Retinal pigment epithelial cell (primary cell): ENCODE measurements at places on chromosomes 4 and X.

- no peak for DNase-seq
Observed at GRCh38 chr4:15765391-15765790, 12.7 kb upstream of the CD38 start.

DNA sequence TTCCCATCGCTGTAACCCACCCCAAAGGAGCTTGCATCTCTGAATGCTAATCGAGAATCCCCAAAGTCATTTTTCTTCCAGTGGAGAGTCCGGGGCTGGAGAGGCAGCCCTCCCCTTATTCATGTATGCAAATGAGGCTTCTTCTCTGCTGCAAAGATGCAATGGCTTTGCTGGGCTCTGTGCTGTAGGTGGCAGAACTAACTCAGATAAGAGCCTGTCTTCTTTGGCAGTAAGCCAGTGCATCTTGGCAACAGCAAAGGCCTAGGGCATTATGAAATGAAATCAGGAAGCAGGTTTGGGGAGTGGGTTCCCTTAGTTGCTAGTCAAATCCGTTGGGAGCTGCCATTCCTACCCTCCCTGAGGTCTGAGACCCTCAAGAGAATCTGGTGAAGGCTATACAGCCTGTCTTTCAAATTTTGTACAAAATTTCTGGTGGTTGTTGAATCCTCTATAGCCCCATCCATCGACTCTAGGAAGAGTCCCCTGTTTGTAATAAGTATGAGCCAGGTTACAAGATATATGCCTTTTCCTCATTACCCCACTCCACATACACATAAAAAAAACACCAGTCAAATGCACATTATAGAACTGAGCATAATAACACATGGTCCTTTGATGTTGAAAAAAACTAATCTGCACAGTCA, 290.6 kb upstream of the TAPT1 start:
- no peak for DNase-seq

DNA sequence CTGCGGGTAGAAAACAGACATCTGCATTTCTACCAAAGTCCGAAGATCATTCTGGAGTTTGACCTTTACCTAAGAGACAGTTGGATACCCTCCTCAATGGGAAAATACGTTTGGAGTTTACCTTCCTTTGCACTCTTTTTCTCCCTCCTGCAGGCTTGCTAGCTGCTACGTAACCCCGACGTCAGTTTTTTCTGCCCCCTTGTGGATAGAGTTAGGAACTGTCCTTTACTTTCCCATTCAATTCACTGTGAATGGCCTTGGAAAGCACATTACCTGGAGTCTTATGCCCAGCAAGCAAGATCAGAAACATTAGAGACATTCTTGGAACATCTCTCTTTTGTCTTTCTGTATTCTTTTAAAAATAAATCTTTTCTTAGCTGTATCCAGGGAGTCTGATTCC, 250.7 kb downstream of the NAP1L3 start:
- DNase-seq = no peak

DNA sequence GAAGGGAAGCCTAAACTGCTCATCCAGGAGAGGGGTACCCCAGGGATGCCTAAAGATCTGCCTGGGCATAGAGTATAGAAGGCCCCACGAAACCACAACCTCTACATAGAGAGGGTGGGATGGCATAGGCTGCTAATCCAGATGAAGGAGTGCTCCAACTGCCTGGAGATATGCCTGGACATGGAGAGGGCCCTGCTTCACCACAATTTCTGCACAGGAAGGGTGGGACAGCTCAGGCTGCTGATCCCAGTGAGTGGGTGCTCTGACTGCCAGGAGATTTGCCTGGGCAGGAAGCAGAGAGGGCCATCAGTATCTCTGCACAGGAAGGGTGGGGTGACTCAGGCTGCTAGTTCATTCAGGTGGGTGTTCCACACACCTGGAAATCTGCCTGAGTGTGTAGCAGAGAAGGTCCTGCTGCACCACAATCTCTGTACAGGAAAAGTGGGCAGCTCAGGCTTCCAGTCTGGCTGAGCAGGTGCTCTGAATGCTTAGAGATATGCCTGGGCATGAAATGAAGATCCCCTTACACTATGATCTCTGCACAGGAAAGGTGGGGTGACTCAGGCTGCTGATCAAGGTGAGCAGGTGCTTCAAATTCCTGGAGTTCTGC, 61.1 kb downstream of the ZNF518B start:
- DNase-seq = no peak

GRCh38 chr4:146054676-146055075, 116.1 kb upstream of the ZNF827 start:
- DNase-seq = no peak

GRCh38 chr4:185222598-185222997, 13.2 kb downstream of the SNX25 start:
- no peak for DNase-seq

- no peak for DNase-seq
Observed at GRCh38 chrX:18951032-18951431, 32.9 kb downstream of the PHKA2 start.

DNA sequence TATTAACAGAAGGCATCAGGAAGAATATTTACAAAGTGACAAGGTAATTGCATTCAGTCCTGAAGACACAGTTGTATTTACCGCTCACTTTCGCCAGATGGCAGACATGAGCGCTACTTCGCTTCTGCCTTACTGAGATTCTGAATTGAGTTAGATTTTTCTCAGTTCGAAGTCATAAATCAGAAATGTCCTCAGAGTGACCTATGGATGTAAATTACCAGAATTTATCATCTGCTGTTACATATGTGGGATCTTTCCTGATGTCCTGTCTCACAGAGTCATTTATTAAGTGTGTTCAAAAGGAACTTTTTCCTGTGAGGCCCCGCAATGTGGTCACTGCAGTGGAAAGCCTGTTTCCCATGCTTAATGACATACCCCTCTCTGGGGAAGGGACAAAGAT, 97.3 kb upstream of the DCLK2 start:
- DNase-seq = no peak

DNA sequence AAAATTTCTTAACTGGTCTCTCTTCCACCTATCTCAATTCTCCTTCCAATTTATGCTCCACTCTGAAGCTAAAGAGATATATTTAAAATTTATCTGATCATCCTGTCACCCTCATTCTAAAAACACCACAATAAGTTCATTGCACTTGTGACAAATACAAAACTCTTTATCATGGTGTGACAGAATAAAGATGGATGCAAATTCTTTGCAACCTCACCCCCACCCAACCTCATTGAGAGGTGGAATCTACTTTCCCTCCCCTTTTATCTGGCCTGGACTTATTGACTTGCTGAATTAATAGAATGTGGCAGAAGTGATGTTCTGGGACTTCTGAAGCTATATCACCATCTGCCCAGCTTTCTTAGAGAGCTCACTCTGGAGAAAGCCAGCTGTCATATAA, 46.5 kb downstream of the IDS start:
- no peak for DNase-seq

- no peak for DNase-seq
Observed at GRCh38 chr4:30116401-30116800, 603.8 kb upstream of the PCDH7 start.

- no peak for DNase-seq
Observed at GRCh38 chr4:76280488-76281441, 25.8 kb upstream of the STBD1 start.

- no peak for DNase-seq
Observed at GRCh38 chr4:41644915-41645295, 103.6 kb downstream of the PHOX2B start.

DNA sequence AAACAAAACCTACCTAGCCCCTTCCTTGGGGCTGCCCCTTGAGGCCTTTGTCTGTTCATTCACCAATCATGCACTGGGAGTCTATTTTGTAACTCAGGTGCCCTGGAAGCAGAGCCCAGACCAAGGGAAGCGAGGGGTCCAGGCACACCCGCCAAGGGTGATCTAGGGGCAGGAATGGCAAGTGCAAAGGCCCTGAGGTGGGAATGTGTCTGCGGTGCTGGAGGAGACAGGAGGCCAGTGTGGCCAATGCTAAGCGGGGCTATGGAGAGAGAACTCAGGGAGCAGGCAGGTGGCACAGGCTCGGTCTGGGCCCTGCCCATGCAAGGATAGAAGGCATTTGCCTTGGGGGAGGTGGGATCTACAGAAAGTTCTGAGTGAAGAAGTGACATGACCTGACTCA, 3.5 kb upstream of the SH3BP2 start:
- no peak for DNase-seq

DNA sequence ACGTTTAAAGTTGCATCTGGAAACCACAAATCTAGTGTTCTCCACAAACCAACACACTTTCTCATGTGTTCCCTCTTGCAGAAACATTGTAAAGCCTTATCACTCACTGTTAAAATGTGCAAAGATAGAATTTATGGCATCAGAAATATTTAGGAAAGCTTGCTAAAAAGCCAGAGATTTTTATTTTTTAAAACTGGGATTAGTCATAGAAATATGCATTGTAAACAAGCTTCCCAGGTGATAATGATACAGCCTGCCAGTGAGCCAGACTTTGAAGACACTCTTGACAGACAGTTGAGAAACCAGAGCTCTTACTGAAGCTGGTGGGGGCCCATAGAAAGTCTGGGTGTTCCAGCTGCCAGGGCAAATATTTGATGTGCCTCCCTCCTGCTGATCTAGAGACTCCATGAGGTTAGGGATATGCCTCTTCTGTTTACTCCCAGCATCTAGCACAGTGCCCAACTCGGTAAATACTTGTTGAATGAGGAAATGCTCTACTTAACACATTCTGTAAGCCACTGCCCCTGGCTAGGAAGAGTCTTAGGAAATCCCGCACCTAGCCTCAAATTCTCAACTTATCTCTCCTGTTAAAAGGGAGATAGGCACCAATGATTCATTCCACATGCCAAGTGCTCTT, 179.0 kb upstream of the RASGEF1B start:
- no peak for DNase-seq

- DNase-seq = no peak
Observed at GRCh38 chrX:109958266-109958665, 44.6 kb upstream of the TMEM164 start.

DNA sequence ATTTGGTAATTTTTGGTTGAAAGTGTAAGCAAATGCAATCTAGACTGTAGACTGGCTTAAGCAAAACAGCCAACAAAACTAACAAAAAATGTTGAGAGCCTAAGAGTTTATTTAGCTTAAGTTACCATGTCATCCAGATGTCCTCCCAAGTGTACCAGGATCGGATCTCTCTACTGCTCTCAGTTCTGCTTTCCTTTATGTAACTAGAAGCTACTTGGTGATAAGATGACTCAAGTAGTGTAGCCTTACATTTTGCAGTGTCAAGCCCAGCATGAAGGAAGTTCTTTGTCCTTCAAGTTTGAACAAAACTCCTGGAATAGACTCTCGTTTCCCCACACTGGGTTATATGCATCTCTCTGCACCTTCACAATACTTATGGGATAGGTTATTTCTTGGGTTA, 1500.0 kb downstream of the STIM2 start:
- no peak for DNase-seq
